Tibial artery (tissue), 4 donors: ENCODE measurements at places on chromosomes 2 and 18.

DNA sequence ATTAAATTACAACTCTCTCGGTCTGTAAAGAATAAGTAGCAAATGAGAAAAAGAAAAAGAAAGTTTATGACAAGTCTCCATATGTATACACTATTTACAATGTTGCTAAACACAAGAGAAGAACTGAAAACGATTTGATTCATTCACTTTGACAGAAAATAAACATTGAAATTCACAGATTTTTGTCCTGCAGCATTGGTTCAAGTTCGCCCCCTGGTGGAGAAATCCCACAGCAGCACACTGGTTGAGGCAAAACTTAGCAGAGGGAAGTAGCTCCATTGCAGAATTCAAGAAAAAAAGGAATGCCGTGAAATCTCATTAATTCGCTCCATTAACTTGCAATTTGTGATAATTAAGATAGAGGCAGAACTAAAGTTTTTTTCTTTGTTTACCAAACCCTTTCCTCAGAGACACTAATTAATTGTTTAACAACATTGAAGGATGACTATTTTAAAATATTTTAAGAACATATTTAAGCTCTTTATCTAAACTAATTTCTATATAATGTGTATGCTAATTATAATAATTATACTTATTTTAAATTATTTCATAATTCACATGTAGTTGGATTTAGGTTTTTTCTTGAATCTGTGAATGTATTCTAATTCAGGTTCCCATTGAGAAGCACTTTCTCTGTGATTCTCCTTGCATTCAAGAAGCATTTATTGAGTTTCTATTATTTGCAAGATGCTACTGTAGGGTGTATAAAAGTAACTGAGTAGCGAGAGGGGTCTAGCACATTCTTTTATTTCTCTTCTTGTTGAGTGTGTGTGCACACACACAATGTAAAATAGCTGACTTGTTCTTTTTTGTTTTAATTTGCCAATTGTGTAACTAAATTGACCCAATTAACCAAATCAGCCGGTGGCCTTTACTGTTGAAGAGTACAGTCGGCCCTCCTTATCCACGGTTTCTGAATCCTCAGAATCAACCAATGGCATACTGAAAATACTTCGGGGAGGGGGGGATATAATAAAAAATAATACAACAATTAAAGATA lies 74.1 kb downstream of the COL4A3 start:
- H3K27me3 ChIP-seq = no peaks in the 10 kb centered on the region
- no peaks in the 10 kb centered on the region for H3K36me3 ChIP-seq
- no peak overlapping the region for H3K4me3 ChIP-seq
- H3K27ac ChIP-seq = no peak overlapping the region
- peak; percentile 69 for DNase-seq

GRCh38 chr2:159946326-159946999 lies 116.0 kb downstream of the PLA2R1 start:
- H3K4me3 ChIP-seq = no peak overlapping the region
- H3K27me3 ChIP-seq = no peaks in the 10 kb centered on the region
- peaks cover 4% of the 10 kb centered on the region for H3K36me3 ChIP-seq
- peaks cover 13% of the 10 kb centered on the region for H3K4me1 ChIP-seq

- H3K4me1 ChIP-seq = no peaks in the 10 kb centered on the region
- H3K27ac ChIP-seq = no peak overlapping the region
- no peak overlapping the region for H3K4me3 ChIP-seq
- H3K27me3 ChIP-seq = no peaks in the 10 kb centered on the region
Observed at GRCh38 chr18:22591222-22591621, 173.5 kb upstream of the CTAGE1 start.

- H3K27ac ChIP-seq = no peak overlapping the region
- no peak overlapping the region for H3K4me3 ChIP-seq
- DNase-seq = no peak
Observed at GRCh38 chr2:16389611-16390010, 276.0 kb downstream of the CYRIA start.

DNA sequence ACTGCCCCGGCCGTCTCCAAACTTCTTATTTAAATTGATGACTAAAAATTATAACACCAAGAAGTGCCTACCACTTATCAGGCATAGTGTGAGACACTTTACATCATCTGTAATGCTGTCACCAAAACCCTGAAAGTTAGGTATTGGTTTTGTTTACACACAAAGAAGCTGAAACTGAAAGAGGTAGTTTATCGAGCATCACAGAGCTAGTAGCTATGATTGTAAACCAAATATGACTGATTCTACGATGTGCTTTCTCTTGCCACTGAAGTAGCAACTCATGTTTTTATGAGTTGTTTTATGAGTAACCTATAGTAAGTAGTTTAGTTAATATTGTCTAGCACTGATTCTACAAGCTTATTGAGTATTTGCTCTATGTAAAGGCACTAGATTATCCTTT lies 31.5 kb downstream of the DYNC1I2 start:
- no peak overlapping the region for H3K4me3 ChIP-seq
- no peaks in the 10 kb centered on the region for H3K4me1 ChIP-seq
- no peak for DNase-seq
- peaks cover 42% of the 10 kb centered on the region for H3K36me3 ChIP-seq
- no peaks in the 10 kb centered on the region for H3K27me3 ChIP-seq
- H3K27ac ChIP-seq = no peak overlapping the region

GRCh38 chr18:70149616-70150301 lies 55.7 kb downstream of the RTTN start:
- H3K4me3 ChIP-seq = no peak overlapping the region
- no peaks in the 10 kb centered on the region for H3K4me1 ChIP-seq
- H3K27me3 ChIP-seq = no peaks in the 10 kb centered on the region

DNA sequence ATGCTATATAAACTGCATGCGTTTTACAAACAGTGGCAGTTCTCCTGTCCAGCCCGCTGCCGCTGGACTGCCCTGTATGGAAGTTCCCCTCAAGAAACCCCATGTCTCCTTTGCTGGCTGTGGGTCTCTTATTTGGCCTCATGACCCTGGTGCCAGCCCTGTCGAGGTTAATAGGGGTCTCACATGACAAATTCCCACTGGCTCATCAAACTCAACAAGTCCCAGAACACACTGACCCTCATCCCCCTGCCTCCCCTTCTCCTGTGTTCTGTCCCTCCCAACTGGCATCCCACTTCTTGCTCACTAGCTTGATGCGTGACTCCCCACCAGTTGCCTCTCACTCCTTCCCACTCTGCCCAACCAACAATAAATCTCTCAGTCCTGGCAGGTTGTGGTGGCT lies 137.6 kb upstream of the HS6ST1 start:
- H3K4me1 ChIP-seq = no peaks in the 10 kb centered on the region
- H3K27ac ChIP-seq = no peak overlapping the region
- H3K4me3 ChIP-seq = no peak overlapping the region
- no peaks in the 10 kb centered on the region for H3K36me3 ChIP-seq
- no peaks in the 10 kb centered on the region for H3K27me3 ChIP-seq

GRCh38 chr2:163681745-163682144 lies 54.1 kb downstream of the FIGN start:
- H3K27ac ChIP-seq = peak overlapping the region; percentile 26
- peaks cover 6% of the 10 kb centered on the region for H3K4me1 ChIP-seq
- no peak for DNase-seq

GRCh38 chr2:196798980-196799379 lies 503 bp downstream of the GTF3C3 start:
- peaks cover 30% of the 10 kb centered on the region for H3K4me1 ChIP-seq
- peaks cover 23% of the 10 kb centered on the region for H3K36me3 ChIP-seq
- no peaks in the 10 kb centered on the region for H3K27me3 ChIP-seq
- DNase-seq = no peak

DNA sequence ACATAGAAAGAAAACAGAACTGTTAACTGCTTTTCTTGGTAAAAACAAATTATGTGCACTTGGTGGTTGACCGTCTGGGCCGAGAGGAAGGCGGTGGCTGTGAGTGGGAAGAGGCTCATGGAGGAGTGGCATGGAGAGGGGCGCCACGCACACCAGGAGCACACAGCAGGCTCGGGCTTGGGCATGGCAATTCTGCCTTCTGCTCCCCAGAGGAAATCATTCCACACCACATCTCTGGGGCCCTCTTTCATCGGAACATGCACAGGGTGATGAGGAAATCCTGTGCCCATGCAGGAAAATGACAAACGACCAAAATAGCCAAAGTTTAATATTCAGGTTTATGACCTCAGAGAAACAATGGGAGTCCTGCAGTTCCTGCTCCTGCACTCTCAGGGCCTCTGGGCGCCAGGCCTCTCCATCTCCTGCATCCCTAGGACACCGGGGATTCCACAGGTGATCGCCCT lies 26.4 kb downstream of the WDFY1 start:
- H3K4me3 ChIP-seq = no peak overlapping the region
- H3K27me3 ChIP-seq = no peaks in the 10 kb centered on the region
- H3K36me3 ChIP-seq = peaks cover 15% of the 10 kb centered on the region
- no peak for DNase-seq
- H3K27ac ChIP-seq = no peak overlapping the region
- H3K4me1 ChIP-seq = no peaks in the 10 kb centered on the region

DNA sequence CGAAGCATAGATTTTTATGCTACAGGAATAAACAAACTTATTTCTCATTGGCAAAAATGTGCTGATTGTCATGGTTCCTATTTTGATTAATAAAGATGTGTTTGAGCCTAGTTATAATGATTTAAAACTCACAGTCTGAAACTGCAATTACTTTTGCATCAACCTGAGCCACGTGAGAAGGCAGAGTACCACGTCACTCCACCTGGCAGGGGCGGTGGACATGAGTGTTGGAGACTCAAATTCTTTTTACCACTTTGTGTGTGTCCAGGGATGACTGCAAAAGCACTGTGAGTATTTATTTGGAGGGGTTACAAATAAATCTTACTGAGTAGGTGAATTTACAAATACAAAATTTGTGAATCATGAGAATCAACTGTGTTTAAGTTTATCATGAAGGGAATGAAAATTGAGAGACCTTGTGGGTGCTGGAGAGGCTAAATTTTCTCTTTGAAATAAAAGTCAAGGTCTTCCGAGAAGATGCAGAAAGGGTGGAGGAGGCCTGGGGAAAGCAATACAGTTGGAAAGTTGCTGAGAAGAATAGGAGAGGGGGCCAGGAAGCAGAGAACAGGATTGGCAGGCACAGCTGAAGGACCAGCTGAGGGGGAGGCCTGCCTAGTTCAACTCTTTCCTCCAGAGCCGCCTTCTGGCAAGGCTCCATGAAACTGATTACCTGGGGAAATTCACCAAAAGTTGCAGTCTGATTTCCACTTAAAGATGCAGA lies 316.4 kb downstream of the MYCN start:
- H3K27me3 ChIP-seq = peaks cover 9% of the 10 kb centered on the region
- H3K4me3 ChIP-seq = no peak overlapping the region
- no peaks in the 10 kb centered on the region for H3K4me1 ChIP-seq
- DNase-seq = no peak
- no peaks in the 10 kb centered on the region for H3K36me3 ChIP-seq

- no peak overlapping the region for H3K27ac ChIP-seq
- no peaks in the 10 kb centered on the region for H3K27me3 ChIP-seq
- H3K4me1 ChIP-seq = no peaks in the 10 kb centered on the region
- H3K36me3 ChIP-seq = peaks cover 67% of the 10 kb centered on the region
- H3K4me3 ChIP-seq = no peak overlapping the region
Observed at GRCh38 chr2:159227467-159227866, 59.0 kb downstream of the WDSUB1 start.

DNA sequence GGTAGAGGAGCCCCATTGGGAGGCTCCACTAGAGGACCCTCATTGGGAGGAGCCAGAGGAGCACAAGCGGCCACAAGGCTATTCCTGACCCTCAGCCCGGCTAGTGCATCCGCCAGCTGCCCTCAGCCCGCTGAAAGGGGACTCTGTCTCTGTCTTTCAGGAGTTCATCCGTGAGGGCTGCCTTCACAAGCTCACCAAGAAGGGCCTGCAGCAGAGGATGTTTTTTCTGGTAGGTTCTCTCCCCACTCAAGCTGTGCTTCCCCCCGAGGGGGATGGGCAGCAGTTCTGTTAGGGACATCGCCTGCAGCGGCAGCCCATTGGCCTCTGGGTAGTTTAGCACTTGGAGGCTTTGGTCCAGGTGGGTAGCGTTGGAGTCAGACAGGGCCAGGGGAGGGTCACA lies 25.1 kb downstream of the STK25 start:
- H3K4me1 ChIP-seq = no peaks in the 10 kb centered on the region
- no peak overlapping the region for H3K4me3 ChIP-seq
- no peak overlapping the region for H3K27ac ChIP-seq
- no peaks in the 10 kb centered on the region for H3K27me3 ChIP-seq
- H3K36me3 ChIP-seq = peaks cover 5% of the 10 kb centered on the region

DNA sequence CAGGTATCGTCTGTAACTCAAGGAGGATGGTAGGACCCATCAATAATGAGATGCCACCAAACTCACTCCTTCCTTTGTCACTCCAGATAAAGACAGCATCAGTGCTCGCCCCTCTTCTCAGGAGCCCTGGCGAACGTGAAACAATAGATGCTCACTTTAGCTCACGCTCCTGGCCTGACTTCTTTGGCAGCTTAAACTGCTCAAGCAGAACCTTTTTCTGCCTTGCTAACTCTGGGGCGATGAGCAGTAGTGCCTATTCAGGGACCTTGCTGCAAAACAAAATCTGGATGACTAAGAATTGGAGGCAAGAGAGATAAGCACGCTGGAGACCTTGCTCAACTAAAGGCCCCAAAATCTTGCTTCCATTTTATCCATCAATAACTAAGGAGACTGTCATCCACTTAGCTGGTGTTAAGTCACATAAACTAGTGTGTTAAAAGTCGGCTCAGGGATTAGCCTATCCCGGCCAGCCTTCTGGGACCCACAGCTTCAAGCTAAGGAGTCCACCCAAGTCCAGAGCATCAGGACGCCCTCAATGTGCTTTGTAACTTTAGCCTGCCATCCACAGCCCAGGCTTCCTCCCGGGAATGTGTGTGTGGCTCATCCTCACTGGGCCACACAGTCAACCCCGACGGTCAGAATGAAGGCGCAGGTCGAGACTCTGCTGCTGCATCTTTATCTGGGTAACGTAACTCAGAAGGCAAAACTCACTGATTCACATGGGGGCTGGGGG lies 38.9 kb downstream of the ZNF516 start:
- no peaks in the 10 kb centered on the region for H3K36me3 ChIP-seq
- H3K27ac ChIP-seq = no peak overlapping the region
- H3K27me3 ChIP-seq = no peaks in the 10 kb centered on the region
- H3K4me3 ChIP-seq = no peak overlapping the region

DNA sequence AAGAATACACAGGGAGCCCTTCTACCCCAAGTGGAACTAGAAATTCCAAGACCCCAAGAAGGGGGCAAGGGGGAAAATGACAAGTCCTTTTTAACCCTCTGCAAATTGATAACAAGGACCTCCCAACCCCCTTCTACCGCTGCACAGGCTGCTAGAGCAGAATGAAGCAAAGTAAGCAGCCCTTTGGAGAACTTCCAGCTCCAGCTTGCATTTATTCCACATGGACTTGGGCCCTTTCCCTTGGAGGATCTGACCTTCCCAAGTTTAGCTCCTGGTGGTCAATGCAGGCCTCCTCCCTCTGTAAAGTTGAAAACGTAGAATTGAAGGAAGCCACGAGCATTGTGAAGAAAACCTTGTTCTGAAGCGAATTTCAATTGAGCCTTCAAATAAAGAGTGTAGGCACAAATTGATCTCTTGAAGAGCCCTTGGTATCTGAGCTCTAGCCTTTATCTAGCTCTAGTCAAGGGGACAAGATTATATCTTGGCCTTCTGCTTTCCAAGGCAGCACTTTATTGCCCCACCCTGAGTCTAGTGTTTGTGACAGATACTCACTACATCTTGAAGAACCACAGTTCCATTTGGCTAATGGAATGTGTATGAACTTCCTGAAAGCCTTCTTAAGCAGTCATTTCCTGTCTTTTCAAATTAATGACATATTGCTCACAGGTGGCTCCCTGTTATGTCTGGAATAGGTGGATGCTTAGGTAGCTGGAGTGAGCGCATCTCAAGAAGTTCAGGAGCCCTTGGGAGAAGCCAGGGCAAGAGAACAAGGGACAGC lies 37.2 kb downstream of the SLC14A2 start:
- no peaks in the 10 kb centered on the region for H3K4me1 ChIP-seq
- no peaks in the 10 kb centered on the region for H3K27me3 ChIP-seq
- no peak for DNase-seq
- H3K36me3 ChIP-seq = no peaks in the 10 kb centered on the region
- H3K4me3 ChIP-seq = no peak overlapping the region
